ENCODE measurements at places on chromosomes 3 and 15. TPM values are rescaled to one million over a fixed set of nuclear protein-coding genes. Genes with fewer than 3 reads are reported as not detected.

The MED12L gene
- total RNA-seq = 0.27 TPM

The SHC4 gene
- total RNA-seq = not detected

DNA sequence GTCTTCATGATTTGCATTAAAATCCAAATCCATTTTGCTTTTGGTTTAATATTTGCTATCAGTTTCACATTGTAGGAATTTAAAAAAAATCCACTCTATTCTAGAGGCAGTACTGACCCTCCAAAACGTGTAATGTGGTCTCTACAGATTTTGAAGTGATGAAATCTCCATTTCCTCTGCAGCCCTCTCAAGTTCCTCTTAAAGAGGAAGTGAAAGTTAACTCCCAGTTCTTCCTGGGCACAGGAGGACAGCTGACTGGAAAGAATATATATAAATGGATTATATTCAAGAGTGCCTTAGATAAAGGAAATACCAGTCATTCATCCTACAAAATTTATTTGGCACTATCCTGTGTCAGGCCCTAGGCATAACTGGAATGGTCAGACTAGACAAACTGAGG lies 83.5 kb upstream of the PLCL2 start:
- no peaks in the 10 kb centered on the region for H3K36me3 ChIP-seq
- DNase-seq = no peak
- H3K4me1 ChIP-seq = peaks cover 7% of the 10 kb centered on the region
- H3K4me3 ChIP-seq = no peak overlapping the region
- H3K27ac ChIP-seq = no peak overlapping the region

The KNG1 gene
- total RNA-seq = not detected

The GOLGA8R gene
- 13.3 TPM for total RNA-seq

The NOX5 gene
- total RNA-seq = 5.7 TPM

The ZNF80 gene
- total RNA-seq = not detected

DNA sequence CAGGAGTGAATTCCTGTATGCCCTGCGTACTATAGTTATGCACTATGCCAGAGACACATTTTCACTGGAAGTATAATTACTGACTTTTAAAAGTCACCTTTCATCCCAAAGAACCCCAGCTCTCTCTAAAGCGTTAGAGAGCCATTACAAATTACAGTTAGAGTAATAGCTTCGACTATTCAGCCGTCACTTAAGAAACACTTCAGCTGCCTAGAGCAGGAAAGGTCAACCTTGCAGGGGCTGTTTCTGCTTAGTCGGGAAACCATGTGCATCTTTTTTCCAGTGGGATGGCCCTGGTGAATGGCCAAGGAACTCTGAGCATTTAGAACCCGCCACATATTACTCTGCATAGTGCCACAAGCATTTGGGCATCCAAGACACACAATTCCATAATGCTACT lies 235.9 kb downstream of the ARRDC4 start:
- H3K27ac ChIP-seq = no peak overlapping the region
- no peaks in the 10 kb centered on the region for H3K27me3 ChIP-seq
- no peaks in the 10 kb centered on the region for H3K4me1 ChIP-seq

DNA sequence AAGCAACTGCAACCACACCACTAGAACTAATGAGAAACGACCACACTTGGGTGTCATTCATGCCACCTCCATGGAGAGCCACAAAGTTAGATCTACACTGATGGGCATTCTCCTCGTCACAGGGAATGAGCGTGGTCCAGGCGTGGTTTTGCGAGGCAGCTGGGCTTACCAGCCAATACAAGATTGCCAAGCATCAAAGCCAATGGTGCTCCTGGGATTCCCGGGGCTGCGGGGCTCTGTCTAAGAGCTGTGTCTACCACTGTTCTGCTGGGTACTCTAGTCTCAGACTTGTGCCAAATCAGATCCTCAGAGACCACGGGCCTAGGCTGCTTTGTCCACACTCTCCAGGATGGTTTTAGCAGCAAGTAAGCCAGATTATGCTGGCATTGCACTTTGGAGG lies 43.8 kb downstream of the RAB6B start:
- no peak overlapping the region for H3K4me3 ChIP-seq
- H3K4me1 ChIP-seq = no peaks in the 10 kb centered on the region
- H3K36me3 ChIP-seq = no peaks in the 10 kb centered on the region
- no peak overlapping the region for H3K27ac ChIP-seq

DNA sequence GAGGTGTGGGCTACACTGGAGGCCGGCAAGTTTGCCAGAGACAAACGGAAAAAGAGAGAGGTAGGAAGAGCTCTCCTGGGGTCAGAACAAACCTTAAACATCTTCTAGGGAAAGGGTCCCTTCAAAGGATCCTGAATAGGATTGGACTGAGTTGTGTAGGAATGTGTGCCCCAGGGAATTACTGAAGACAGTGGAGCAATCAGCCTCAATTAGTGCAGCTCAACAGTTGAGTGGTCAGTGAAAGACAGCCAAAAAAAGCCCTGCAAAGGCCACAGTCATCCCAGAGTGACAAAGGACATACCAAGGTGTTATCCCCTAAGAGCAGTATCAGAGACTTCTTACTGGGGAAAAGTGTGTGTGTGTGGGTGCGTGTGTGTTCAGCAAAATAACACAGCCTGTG lies 70.3 kb downstream of the NUP210 start:
- H3K27me3 ChIP-seq = no peaks in the 10 kb centered on the region
- H3K4me1 ChIP-seq = no peaks in the 10 kb centered on the region
- no peak overlapping the region for H3K4me3 ChIP-seq

The ATRIP gene
- total RNA-seq = 6.4 TPM

The TMEM42 gene
- 12.8 TPM for total RNA-seq

DNA sequence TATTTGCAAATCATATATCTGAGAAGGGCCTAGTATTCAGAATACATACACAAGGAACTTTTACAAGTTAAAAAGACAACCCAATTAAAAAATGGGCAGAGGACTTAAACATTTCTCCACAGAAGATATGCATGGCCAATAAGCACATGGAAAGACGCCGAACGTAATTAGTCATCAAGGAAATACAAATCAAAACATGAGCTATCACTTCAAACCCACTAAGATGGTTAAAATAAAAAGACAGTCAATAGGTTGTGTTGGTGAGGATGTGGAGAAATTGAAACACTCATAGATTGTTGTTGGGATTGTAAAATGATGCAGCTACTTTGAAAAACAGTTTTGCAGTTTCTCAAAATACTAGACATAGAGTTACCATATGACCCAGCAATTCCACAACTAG lies 61.2 kb upstream of the NEO1 start:
- no peak overlapping the region for H3K4me3 ChIP-seq
- no peak overlapping the region for H3K27ac ChIP-seq
- DNase-seq = no peak
- peaks cover 6% of the 10 kb centered on the region for H3K4me1 ChIP-seq
- H3K36me3 ChIP-seq = no peaks in the 10 kb centered on the region

DNA sequence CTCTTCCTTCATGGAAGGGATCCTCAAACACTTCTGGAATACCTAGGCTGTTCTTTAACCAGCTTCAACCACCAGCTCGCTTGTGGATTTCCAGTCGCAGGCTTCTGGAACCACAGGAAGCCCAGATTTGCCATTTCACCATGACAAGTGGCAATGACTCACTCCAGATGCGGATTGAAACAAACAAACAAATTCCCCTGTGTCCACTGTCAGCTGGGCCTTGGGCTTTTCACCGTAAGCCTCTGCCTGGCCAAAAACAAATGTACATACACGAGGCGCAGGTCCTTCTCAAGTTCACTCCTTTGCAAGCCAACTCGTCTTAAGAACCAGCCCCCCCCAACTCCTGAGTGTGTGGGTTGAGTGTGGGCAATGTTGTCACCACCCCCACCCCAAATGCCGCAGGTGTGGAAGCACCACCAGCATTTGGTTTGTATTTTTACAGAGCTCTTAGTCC lies 8.8 kb downstream of the BCL6 start:
- H3K4me1 ChIP-seq = peaks cover 27% of the 10 kb centered on the region
- peak overlapping the region; percentile 99 for H3K27ac ChIP-seq
- DNase-seq = no peak
- H3K36me3 ChIP-seq = peaks cover 29% of the 10 kb centered on the region
- peak overlapping the region; percentile 66 for H3K4me3 ChIP-seq
- H3K27me3 ChIP-seq = no peaks in the 10 kb centered on the region

DNA sequence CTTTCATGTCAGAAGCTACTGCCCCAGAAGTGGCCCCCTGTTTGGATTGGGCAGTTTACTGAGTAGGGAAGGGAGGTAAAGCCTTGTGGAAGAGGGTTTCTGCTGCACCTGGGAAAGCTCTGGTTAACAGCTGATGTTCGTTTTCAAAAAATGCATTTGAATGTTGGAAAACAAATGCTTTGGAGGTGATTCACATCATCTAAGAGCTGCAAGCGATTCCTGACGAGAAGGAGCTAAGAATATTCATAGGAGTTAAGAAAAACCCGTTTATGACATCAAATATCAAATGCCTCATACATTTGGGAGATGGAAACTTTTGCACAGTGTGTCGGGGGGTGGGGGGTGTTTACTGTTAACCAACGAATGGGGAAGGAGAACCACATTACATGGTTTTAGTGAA lies 183.8 kb upstream of the NR2F2 start:
- no peak overlapping the region for H3K4me3 ChIP-seq
- no peaks in the 10 kb centered on the region for H3K36me3 ChIP-seq
- H3K27me3 ChIP-seq = no peaks in the 10 kb centered on the region
- H3K27ac ChIP-seq = no peak overlapping the region

GRCh38 chr3:53902067-53902466 lies 10.4 kb upstream of the SELENOK start:
- no peaks in the 10 kb centered on the region for H3K36me3 ChIP-seq
- DNase-seq = no peak
- H3K27ac ChIP-seq = no peak overlapping the region
- H3K4me1 ChIP-seq = no peaks in the 10 kb centered on the region

- H3K27me3 ChIP-seq = no peaks in the 10 kb centered on the region
- peak; percentile 88 for DNase-seq
- no peak overlapping the region for H3K4me3 ChIP-seq
- no peaks in the 10 kb centered on the region for H3K36me3 ChIP-seq
- peak overlapping the region; percentile 44 for H3K27ac ChIP-seq
Observed at GRCh38 chr3:196159952-196160804, 51.0 kb downstream of the ZDHHC19 start.

DNA sequence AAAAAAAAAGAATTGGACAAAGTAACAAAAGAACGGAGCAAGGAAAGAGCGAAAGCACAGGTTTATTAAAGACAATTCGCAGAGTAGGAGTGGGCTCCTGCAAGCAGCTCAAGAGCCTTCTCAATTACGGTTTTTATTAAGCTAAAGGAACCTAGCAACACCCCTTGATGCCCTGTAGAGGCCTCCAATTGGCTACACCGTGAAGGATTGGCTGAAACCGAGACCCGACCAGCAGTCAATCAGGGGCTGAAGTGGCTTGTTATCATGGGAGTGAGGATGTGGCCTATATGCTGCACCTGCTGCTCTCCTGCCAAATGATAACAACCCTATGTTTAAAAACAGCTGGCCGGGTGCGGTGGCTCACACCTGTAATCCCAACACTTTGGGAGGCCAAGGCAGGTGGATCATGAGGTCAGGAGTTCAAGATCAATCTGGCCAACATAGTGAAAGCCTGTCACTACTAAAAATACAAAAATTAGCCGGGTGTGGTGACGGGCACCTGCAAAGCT lies 20.4 kb upstream of the AP3B2 start:
- no peaks in the 10 kb centered on the region for H3K27me3 ChIP-seq
- DNase-seq = no peak
- no peaks in the 10 kb centered on the region for H3K4me1 ChIP-seq
- no peak overlapping the region for H3K4me3 ChIP-seq
- no peaks in the 10 kb centered on the region for H3K36me3 ChIP-seq

- no peak overlapping the region for H3K4me3 ChIP-seq
- no peak for DNase-seq
- H3K4me1 ChIP-seq = no peaks in the 10 kb centered on the region
- no peaks in the 10 kb centered on the region for H3K36me3 ChIP-seq
- no peak overlapping the region for H3K27ac ChIP-seq
Observed at GRCh38 chr3:29576181-29576580, 295.3 kb downstream of the RBMS3 start.

Measured in upper lobe of left lung (tissue), 6 donors.